ENCODE measurements at places on chromosomes 1 and 21.

DNA sequence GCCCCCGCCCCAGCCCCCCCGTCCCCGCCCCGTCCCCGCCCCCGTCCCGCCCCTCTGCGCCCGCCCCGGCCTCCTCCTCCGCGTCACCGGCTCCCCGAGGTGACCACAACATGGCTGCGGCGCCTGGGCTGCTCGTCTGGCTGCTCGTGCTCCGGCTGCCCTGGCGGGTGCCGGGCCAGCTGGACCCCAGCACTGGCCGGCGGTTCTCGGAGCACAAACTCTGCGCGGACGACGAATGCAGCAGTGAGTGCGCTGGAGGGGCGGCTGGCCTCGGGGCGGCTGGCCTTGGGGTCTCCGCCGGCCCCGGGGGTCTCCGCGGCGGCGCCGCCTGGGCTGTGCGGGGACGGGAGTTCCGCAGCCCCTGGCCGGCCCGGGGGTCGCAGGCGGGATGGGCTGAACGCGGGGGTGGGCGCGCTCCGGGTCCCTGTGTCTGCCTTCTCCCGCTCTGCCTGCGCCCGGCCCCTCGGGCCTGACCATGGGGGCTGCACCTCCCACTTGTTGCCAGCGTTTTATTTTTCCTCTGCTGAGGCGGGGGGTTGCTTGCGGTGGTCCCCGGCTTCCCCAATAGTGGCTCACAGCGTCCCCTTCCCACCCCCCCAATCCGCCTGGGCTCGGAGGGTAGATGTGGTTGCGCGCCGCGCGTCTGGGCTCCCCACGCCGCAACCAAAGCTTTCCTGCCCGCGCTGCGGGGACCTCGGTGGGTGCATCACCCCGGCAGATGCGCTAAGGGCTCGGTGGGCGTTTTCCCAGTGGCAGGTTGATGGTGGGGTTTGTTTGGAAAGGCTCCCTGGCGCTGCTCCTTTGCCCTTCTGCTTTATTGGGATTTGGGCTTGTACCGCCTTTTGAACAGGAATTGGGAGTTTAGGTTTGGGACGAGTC, at the start of gene MIA3:
MIA3 (plus strand) TSS at position 97 of the 879 bp plus-strand sequence; CDS start at position 111, 14 bp downstream.
- DNase-seq: peak; percentile 68

- no peak for DNase-seq
Measured at GRCh38 chr1:15731735-15732685, 4.0 kb upstream of the SLC25A34 start.

DNA sequence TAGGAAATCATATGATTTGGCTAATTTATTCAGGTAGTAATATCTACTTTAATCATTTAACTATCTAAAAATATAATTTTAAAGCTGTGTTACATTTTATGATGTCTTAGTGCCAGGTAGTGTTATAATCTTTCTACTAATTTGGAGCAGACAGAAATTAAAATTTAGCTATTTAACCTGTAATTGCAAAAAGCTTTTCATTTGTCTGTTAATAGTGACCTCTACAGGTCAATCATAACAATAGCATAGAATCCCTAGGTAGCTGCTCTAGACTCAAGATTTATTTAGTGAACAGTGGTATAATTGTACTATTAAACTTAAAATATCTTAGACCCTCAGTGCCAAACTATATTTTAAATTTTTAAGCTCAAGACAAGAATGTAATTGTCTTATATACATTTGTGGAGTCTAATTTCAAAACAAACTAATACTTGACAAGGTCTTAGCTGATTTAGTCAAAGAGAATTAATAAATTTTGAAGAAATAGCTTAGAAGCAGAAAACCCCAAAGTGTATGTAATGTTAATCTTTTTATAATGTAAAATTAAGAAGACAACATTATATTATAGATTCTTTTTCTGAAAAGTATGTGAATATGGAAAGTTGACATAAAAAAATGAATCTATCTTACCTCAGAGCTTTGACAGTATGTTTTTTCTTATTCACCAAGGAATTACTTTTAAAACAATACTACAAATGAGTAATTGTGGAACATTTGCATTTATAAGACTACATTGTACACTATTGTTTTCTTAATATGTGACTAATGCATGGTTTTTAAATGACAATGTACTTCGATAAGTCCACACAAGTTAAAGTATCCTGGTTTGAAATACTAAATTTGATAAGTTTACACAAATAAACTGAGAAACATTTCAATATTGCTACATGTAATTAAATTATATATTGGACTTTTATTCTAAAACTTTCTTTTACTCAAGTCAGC, 64.1 kb upstream of the RNPC3 start:
- DNase-seq: no peak

DNA sequence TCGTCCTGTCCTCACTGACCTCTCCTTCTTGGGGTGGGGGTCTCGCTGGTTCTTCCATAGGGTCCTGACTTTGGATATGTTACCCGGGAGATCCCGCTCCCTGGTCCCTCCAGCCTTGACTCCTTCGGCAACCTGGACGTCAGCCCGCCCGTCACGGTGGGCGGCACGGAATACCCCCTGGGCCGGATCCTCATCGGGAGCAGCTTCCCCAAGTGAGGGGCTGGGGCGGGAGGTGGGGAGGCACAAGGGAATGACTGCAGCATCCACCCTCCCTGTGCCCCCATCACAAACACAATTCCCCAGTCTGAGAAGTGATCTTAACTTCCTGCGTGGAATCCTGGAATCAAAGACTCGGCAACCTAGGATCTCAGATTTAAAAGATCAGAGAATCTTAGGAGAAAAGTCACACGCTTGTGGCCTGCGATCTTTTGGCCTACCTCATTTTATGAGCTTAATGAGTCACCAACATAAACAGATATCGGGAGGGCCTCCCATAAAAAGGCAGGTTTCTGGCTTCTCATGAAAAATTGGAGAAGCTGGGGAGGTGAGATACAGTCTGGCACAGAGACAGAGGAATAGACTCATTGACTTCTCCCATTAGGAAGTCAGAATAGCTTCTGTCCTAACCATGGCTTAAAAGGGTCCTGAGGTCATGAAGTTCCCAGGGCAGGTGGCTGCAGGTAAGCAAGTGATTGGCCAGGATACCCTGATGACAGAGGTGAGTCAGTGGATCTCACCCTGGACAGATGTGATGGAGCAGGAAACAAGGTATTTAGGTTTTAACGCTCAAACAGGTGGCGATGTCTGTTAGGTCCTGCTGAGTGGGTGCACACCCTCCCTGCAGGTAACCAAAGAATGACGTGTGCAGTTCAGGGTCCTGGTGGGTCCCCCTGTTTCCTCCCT, 15.9 kb upstream of the PADI3 start:
- DNase-seq: no peak

GRCh38 chr21:40284409-40284808, 417.2 kb downstream of the PCP4 start:
- no peak for DNase-seq

GRCh38 chr1:175145899-175146528, 46.6 kb downstream of the KIAA0040 start:
- DNase-seq: no peak

GRCh38 chr1:219383281-219383680, 209.6 kb downstream of the LYPLAL1 start:
- no peak for DNase-seq
